Adipose tissue (tissue), 3 donors: ENCODE measurements at places on chromosomes 4 and X. TPM values are rescaled to one million over a fixed set of nuclear protein-coding genes. Genes with fewer than 3 reads are reported as not detected.

Gene RAB39B
- 0.34 TPM for polyA plus RNA-seq

Gene IQCM
- polyA plus RNA-seq = not detected

Gene CA5B
- polyA plus RNA-seq = 11.2 TPM

Gene NHSL2
- 2.3 TPM for polyA plus RNA-seq

Gene TMEM271
- not detected for polyA plus RNA-seq

Gene ALB
- 275 TPM for polyA plus RNA-seq

Gene RAB33A
- polyA plus RNA-seq = 0.37 TPM

Gene SGMS2
- polyA plus RNA-seq = 3.0 TPM

Gene SULT1E1
- not detected for polyA plus RNA-seq

Gene GLUD2
- 1.6 TPM for polyA plus RNA-seq
